ENCODE measurements at places on chromosomes 5 and 9. TPM values are rescaled to one million over a fixed set of nuclear protein-coding genes. Genes with fewer than 3 reads are reported as not detected.

GARNL3 gene
- 8.9 TPM for total RNA-seq

DNA sequence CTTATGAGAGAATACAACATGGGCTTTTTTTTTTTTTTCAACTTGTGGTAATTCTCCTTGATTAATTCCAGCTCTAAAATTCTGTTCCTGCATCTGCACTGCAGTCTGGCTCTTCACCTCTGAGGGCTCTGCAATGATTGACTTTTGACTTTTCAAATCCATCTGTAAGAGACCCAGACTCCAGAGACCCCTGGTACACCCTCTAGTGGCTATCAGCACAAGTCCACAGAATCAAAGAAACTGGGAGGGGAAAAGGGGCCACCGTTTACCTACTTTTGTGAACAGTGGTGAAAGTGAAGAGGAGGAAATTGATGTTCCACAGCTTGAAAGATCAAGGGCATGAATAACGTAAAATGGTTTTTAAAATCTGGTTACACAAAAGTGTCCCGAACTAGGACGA lies 151.6 kb downstream of the SLIT3 start:
- no peak for DNase-seq
- no peaks in the 10 kb centered on the region for H3K36me3 ChIP-seq
- peaks cover 12% of the 10 kb centered on the region for H3K4me1 ChIP-seq
- no peak overlapping the region for H3K4me3 ChIP-seq
- H3K27me3 ChIP-seq, result no peaks in the 10 kb centered on the region

ASB6 gene
- total RNA-seq, result 30.0 TPM

- no peak overlapping the region for H3K27ac ChIP-seq
- no peaks in the 10 kb centered on the region for H3K4me1 ChIP-seq
- no peaks in the 10 kb centered on the region for H3K36me3 ChIP-seq
- no peak overlapping the region for H3K4me3 ChIP-seq
Observed at GRCh38 chr5:175202463-175203068, 241.4 kb downstream of the DRD1 start.

- peak; percentile 45 for DNase-seq
- H3K27me3 ChIP-seq, result no peaks in the 10 kb centered on the region
- no peaks in the 10 kb centered on the region for H3K36me3 ChIP-seq
- H3K27ac ChIP-seq, result no peak overlapping the region
- H3K4me1 ChIP-seq, result no peaks in the 10 kb centered on the region
- H3K4me3 ChIP-seq, result no peak overlapping the region
Observed at GRCh38 chr9:38285236-38285635, 107.3 kb upstream of the ALDH1B1 start.

Data from esophagus muscularis mucosa (tissue), 4 donors.